Panc1 (cell line): ENCODE measurements at places on chromosomes 2 and 18. TPM values are rescaled to one million over a fixed set of nuclear protein-coding genes. Genes with fewer than 3 reads are reported as not detected.

GRCh38 chr2:169472249-169472648 lies 7.0 kb upstream of the BBS5 start:
- DNase-seq: no peak

GRCh38 chr2:147449323-147449991 lies 395.4 kb upstream of the ACVR2A start:
- no peak for DNase-seq

- no peak for DNase-seq
Measured at GRCh38 chr2:221364672-221365071, 207.4 kb downstream of the EPHA4 start.

The SPC25 gene
- total RNA-seq: 21.1 TPM

The CENPO gene
- total RNA-seq: 39.3 TPM

GRCh38 chr2:17199741-17200140 lies 318.5 kb downstream of the RAD51AP2 start:
- DNase-seq: no peak

The KHK gene
- 1.5 TPM for total RNA-seq

- no peak for DNase-seq
Measured at GRCh38 chr18:22847392-22847791, 85.7 kb upstream of the RBBP8 start.

The COL6A3 gene
- 0.69 TPM for total RNA-seq

GRCh38 chr18:1361936-1362335 lies 457.3 kb downstream of the ADCYAP1 start:
- no peak for DNase-seq

- DNase-seq: no peak
Measured at GRCh38 chr2:232903989-232904388, 33.9 kb downstream of the SNORC start.

DNA sequence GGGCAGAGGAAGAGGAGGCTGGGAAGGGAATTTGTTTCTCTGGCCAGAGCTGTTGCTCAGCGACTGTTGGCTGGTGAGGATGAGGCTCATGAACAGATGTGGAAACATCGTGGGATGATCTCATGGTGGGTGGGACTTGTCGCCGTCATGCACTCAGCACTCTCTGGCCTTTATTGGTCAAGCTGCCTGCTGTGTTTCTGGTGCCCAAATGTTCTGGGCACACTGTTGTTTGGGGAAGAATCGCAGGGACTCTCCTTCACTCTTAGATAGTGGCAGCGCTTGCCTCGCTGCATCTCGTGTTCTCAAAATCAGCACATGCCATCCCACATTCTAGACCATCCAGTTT lies 145.6 kb downstream of the AGAP1 start:
- DNase-seq: no peak

GRCh38 chr2:176380341-176380740 lies 111.1 kb downstream of the MTX2 start:
- DNase-seq: no peak

DNA sequence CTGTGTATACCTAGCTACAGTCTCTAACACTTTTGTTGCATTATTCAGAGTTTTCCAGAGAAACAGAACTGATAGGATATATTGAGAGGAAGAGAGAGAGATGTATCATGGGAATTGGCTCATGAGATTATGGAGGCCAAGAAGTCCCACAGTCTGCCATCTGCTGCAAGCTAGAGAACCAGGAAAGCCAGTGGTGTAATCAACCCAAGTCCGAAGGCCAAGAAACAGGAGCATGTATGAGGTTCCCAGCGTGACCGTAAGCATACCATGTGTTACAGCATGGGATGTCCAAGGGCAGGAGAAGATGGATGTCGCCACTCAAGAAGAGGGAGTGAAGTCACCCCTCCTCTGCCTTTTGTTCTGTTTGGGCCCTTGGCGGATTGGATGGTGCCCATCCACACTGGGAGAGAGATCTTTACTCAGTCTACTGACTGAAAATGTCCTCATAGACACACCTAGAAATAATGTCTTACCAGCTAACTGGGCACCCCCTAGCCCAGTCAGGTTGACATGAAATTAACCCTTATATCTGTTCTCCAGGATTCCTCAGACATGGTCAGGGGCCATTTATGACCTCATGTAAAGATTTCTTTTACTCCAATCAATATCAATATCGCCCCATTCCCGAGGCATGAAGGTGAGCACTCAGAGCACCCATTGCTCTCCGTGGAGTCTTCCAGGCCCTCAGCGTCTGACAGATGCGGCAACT lies 179.6 kb downstream of the CTIF start:
- no peak for DNase-seq

DNA sequence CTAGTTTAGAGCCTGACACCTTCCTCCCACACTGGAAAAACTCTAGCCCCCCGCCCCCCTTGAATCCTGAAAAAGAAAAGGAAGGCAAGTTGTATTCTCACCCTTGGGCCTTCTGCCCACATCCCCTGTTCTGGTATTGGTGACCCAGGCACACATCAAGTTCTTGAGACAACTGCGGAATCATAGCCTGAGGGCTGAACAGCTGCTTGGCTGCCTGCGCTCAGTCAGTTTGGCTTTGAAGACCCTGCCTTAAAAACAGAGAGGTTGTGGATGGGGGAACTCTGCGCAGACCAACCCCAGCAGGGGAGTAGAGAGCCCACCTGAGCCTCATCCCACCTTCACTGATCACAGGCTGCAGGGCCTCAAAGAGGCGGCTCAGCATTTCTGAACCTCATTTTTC lies 229.2 kb downstream of the ANAPC1 start:
- DNase-seq: no peak

DNA sequence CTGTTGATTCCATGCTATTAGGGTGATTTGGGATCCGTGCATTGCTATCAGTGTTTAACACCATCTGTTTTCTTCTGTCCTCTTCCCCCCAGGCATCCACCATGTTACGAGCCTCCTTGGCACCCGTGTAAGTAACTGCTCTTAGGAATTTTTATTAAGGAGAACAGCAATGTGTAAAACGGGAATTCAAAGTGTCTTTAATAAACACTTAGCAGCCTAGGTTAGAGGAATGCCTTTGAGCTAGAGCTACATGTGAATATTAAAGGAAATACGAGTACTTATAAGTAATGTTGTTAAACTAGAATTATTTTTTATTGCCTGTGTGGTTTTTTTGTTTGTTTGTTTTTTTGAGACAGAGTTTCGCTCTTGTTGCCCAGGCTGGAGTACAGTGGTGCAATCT lies 58.1 kb downstream of the ARMC9 start:
- no peak for DNase-seq

- no peak for DNase-seq
Measured at GRCh38 chr2:68319398-68320117, at the start of gene CNRIP1. Gene CNRIP1, minus strand, starts transcription at chr2:68319949. Its CDS starts 549 bp downstream, at chr2:68319400.

The RETREG2 gene
- total RNA-seq: 106 TPM

DNA sequence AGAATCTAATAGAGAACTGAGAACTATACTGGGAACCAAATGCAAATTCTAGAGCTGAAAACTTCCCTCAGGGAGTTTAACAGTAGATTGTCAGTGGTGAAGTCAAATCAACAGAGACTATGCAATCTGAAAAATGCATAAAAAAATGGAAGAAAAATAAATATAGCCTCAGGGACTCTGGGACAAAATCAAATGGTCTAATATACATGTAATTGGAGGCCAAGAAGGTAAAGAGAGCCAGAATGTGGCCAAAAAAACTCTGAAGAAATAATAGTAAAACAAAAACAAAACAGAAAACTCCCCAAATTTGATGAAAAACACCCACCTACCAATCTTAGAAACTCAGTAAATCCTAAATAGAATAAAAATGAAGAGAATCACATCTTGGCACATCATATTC lies 16.5 kb downstream of the DNAJC27 start:
- DNase-seq: no peak

The CHRND gene
- not detected for total RNA-seq

DNA sequence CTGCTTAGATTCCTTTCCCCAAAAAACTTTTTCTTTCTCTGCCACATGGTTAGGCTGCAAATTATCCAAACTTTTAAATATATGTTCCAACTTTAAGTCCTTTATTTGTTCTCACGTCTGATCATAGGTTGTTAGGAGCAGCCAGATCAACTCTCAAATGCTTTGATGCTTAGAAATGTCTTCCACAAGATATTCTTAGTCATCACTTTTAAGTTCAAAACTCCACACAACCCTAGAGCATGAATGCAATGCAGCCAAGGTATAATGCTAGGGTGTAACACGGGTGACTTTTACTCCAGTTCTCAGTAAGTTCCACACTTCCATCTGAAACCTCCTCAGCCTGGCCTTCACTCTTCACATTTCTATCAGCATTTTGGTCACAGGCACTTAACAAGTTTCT lies 987.5 kb downstream of the DCDC2C start:
- DNase-seq: no peak

DNA sequence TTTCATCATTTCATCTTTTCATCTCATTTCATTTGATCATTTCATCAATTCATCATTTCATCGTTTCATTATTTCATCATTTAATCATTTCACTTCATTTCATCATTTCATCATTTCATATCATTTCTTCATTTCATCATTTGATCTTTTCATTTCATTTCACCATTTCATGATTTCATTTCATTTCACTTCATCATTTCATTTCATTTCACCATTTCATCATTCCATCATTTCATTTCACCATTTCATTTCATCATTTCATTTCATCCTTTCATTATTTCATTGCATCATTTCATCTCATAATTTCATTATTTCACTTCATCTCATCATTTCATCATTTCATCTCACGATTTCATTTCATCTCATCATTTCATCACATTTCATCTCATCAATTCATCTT lies 127.8 kb downstream of the ANKRD30BL start:
- no peak for DNase-seq

- DNase-seq: no peak
Measured at GRCh38 chr2:60508339-60508917, 45.0 kb downstream of the BCL11A start.

- DNase-seq: no peak
Measured at GRCh38 chr2:48250943-48251342, 279.0 kb upstream of the STON1 start.

GRCh38 chr2:67510745-67511144 lies 113.6 kb downstream of the ETAA1 start:
- no peak for DNase-seq

GRCh38 chr18:45958730-45959129 lies 8.4 kb downstream of the EPG5 start:
- no peak for DNase-seq

GRCh38 chr2:82395531-82395930 lies 2063.5 kb downstream of the SUCLG1 start:
- no peak for DNase-seq

- no peak for DNase-seq
Measured at GRCh38 chr2:196217116-196217515, 45.7 kb upstream of the STK17B start.

GRCh38 chr18:52077251-52077983 lies 262.6 kb upstream of the DCC start:
- DNase-seq: no peak

The CGREF1 gene
- 10.1 TPM for total RNA-seq

GRCh38 chr2:214796911-214797310 lies 12.6 kb downstream of the BARD1 start:
- no peak for DNase-seq

The CCDC141 gene
- total RNA-seq: 0.10 TPM

The WDR35 gene
- 13.8 TPM for total RNA-seq

DNA sequence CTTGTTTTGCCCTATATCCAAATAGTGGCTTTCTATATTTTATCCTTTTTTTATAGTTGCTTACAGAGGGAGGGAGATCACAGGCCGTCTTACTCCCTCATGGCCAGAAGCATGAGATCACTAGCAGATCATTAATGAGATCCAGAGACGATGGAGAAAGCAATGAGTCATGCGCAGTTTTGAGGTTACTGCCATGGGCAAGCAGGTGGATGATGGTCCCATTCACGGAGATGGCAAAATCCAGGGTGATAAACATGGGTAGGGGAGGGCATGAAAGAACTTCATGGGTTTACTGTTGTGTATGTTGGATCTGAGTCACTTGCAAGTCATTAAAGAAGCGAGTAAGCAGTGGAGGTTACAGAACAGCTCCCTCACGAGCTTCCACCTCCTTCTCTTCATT lies 60.4 kb downstream of the C18orf63 start:
- DNase-seq: no peak

GRCh38 chr2:173045181-173045580 lies 30.5 kb upstream of the MAP3K20 start:
- no peak for DNase-seq
